ENCODE measurements at places on chromosomes 3 and 15. TPM values are rescaled to one million over a fixed set of nuclear protein-coding genes. Genes with fewer than 3 reads are reported as not detected.

Gene PROS1
- 29.3 TPM for total RNA-seq

Gene LTF
- 6.3 TPM for total RNA-seq

Gene GMNC
- total RNA-seq = not detected

Gene CSPG5
- total RNA-seq = 0.73 TPM

Gene TGM4
- total RNA-seq = not detected

Gene GRK7
- total RNA-seq = not detected

Gene BNC1
- 0.33 TPM for total RNA-seq

Gene C3orf62
- 3.2 TPM for total RNA-seq

Gene NTRK3
- 2.5 TPM for total RNA-seq

Gene CEMIP
- 0.29 TPM for total RNA-seq

Gene SOX14
- total RNA-seq = not detected

Gene GADL1
- total RNA-seq = not detected

Gene GOLGA8T
- total RNA-seq = 1.2 TPM

Gene DRD3
- not detected for total RNA-seq

Gene MYH15
- not detected for total RNA-seq

Gene AQP9
- not detected for total RNA-seq

Gene TERC
- 174 TPM for total RNA-seq

Gene NEK11
- total RNA-seq = 14.8 TPM

Gene GOLGA8Q
- 36.5 TPM for total RNA-seq

Gene MORC1
- 0.13 TPM for total RNA-seq

Gene TRAIP
- total RNA-seq = 2.6 TPM

Gene B4GALT4
- total RNA-seq = 18.8 TPM

Gene TMEM212
- total RNA-seq = not detected

Gene ROBO2
- total RNA-seq = not detected

Gene KBTBD13
- total RNA-seq = not detected

Gene RNF123
- total RNA-seq = 34.1 TPM

Gene ISY1
- 21.5 TPM for total RNA-seq

Gene CLDN16
- 3.3 TPM for total RNA-seq

Gene CHRNA3
- total RNA-seq = not detected

Gene CDHR4
- total RNA-seq = not detected

Gene AMT
- 5.0 TPM for total RNA-seq

Gene TIPARP
- total RNA-seq = 23.3 TPM

Gene HPS3
- total RNA-seq = 23.7 TPM
